ENCODE measurements at places on chromosomes 5 and 9. TPM values are rescaled to one million over a fixed set of nuclear protein-coding genes. Genes with fewer than 3 reads are reported as not detected.

Gene PLPPR1
- total RNA-seq, result 0.15 TPM

Gene PJA2
- total RNA-seq, result 7.9 TPM

DNA sequence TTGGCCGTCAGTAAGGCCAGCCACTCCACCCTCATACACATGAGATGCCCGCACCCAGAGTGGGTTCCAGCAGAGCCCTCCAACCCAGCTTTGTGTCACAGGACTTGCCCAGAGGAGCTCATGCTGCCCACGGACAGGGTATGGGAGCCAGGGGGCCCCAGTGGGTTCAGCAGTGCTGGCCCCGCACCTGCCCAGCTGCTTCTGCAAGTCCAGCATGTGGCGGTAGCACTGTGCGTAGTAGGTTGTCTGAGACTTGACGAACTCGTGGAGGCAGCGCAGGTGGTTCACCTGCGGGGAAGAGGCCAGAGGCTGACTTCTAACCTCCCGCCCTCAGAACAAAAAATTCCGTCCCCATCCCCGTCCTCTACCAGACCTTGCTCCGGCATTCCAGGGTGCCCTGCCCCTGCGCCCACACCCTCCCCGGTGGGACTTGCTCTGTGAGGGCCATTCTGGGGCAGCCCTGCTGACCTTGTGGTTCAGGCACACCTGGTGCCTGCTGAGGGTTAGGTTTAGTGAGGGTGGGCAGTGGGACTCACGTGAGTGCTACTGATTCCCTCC lies 18.5 kb downstream of the SH3GLB2 start:
- no peak for DNase-seq

- DNase-seq, result no peak
Measured at GRCh38 chr9:105457560-105458294, 9.9 kb downstream of the FSD1L start.

GRCh38 chr5:13783726-13784125 lies 160.8 kb downstream of the DNAH5 start:
- DNase-seq, result no peak

- DNase-seq, result no peak
Measured at GRCh38 chr9:115635680-115636383, 517.8 kb upstream of the PAPPA start.

Data from HT-29 (cell line).